CD8-positive, alpha-beta memory T cell (primary cell): ENCODE measurements at places on chromosomes 5 and 9. TPM values are rescaled to one million over a fixed set of nuclear protein-coding genes. Genes with fewer than 3 reads are reported as not detected.

DNA sequence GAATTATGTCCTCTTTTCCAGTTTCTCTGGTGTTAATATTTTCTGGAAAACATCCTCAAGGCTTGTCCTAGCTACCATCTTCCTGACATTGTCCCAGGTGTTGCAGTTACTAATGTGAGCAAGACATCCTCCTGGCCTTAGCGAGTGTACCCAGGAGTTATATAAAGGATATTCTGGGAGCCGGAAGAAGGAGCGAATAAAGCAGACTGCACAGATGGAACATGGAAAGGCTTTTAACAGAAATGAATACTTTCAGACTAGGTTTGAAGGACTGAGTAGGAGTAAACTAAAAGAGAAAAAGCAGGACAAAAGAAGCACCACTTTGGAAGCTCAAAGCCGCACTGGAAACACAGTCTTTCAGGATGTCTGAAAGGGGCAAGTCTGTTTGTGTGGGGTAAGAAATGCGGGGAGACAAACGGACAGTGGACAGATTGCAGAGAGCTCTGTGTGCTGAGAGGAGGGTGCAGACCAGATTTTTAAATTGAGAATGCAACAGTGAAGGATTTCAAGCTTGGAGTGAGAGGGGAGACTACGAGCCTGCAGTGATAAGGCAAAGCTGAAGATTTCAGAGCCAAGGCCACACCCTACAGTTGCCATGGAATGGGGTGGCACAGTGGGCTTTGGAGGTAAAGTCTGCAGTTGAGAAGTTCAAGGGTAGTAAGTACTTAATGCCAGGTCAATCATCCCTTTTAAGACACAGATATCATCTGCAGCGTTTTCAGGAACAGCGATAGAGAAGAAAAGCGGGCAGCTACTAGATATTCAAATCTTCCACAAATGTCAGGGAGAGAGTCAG is 94.1 kb upstream of the TAF11L2 start:
- no peak for DNase-seq

DNA sequence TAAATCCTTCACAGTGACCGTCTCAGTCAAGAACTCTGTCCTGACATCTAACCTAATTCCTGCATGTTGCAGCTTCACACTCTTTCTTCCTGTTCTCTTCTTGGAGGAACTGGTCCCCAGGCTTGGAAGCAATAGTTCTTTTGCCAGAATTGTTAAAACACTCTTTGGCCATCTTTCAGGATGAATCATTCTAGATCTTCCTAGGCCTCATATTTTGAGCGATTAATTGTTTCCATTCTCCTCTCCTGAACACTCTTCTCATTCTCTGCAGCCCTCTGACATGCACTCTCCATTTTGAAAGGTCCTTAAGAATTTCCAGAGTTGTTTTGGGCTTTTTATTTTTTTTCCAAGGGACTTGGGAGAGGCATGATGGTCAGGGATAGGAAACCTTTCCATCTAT is 85.8 kb downstream of the FAM114A2 start:
- DNase-seq: no peak

DNA sequence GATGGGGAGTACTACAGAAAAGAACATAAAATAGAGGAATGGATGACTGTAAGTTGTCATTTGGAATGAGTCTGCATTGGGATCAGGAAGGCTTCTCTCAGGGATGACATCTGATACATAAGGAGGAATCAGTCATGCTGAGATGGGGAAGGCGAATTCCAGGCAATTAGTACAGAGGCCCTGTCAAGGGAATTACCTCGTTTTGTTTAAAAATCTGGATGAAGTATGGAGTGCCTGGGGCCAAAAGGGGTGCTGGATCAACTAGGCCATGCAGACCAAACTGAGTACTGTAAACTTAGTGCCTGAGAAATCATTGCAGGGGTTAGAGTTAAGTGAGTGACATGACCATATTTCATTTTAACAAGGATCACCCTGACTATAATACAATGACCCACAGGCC is 30.5 kb downstream of the JAKMIP2 start:
- DNase-seq: no peak

DNA sequence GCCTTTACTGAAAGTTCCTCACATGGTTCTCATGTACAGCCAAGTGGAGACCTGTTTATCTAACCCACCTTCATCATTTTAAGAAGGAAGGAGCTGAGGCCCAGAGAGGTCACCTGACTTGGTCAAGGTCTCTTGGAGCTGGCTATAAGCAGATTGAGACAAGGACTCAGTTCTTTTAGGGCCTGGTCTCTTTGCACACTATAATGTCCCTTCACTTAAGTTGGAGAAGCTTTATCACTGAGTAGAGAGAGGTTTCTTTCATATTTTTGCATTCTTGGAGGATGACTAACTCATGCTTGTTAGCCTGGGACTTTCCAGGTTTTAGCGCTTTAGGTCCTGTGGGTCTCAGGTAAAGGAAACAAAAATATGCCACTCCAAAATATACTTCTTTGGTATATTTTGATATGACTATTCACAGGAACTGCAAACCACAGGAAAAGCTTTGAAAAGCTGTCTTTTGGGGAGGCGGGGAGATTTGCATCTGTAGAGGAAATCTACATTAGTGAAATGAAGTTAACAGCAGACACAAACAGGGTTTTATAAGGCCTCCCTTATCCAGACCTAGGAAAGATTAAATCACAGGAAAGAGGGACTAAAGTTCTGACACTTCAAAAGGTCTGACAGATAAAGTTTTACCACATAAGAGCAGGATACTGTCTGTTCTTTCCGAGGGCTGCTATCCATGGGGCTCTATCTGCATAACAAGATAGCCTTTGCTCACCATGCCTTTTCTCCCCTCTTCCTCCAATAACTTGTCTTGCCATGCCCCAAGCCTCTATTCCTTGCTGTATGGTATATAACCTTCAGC is 95.8 kb upstream of the ANKRD55 start:
- DNase-seq: no peak

- no peak for DNase-seq
Measured at GRCh38 chr9:116238225-116238624, 84.6 kb downstream of the PAPPA start.

GRCh38 chr9:16442622-16443021 is 427.8 kb downstream of the BNC2 start:
- no peak for DNase-seq

DNA sequence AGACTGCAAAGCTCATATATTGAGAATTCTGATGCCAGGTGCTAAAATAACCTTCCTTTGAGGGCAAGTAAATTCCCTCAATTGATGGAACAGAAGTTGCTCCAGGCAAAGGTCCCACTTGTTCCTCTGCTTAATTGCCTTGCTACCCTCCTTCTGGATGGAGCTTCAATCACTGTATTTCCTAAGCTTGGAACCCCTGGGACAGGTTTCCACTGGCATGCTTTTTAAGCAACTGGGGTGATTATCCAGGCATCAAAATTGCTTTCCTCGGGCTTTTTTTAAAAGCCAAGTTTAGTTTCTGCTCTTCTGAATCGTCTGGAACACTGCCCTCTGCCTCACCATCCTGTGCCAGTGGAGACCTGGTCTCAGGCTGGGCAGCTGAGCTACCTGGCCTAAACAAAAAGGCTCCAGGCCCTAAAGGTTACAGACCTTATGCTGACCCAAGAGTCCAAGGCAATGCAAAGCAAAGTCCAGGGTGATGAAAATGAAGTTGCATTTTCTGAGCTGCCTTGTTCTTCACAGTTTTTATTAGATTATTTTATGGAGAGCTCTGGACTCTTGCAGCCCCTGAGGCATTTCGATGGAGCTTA is 167.9 kb upstream of the CD180 start:
- DNase-seq: no peak

The CCDC171 gene
- total RNA-seq: 1.8 TPM

The TSLP gene
- total RNA-seq: 0.63 TPM

DNA sequence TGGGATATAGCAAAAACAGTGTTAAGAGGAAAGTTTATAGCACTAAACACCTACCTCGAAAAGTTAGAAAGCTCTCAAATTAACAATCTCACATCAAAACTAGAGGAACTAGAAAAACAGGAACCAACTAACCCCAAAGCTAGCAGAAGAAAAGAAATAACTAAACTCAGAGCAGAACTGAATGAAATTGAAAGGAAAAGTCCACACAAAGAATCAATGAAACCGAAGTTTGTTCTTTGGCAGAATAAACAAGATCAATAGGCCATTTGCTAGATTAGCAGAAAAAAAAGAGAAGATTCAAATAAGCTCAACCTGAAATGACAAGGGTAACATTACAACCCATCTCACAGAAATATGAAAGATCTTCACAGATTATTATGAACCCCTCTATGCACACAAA is 234.8 kb upstream of the ISL1 start:
- DNase-seq: no peak

The IL13 gene
- 69.0 TPM for total RNA-seq

The SLC1A3 gene
- total RNA-seq: 0.37 TPM

The TPRN gene
- total RNA-seq: 15.1 TPM

- no peak for DNase-seq
Measured at GRCh38 chr9:137960496-137960895, 82.9 kb downstream of the CACNA1B start.

The TNFSF8 gene
- total RNA-seq: 72.6 TPM

DNA sequence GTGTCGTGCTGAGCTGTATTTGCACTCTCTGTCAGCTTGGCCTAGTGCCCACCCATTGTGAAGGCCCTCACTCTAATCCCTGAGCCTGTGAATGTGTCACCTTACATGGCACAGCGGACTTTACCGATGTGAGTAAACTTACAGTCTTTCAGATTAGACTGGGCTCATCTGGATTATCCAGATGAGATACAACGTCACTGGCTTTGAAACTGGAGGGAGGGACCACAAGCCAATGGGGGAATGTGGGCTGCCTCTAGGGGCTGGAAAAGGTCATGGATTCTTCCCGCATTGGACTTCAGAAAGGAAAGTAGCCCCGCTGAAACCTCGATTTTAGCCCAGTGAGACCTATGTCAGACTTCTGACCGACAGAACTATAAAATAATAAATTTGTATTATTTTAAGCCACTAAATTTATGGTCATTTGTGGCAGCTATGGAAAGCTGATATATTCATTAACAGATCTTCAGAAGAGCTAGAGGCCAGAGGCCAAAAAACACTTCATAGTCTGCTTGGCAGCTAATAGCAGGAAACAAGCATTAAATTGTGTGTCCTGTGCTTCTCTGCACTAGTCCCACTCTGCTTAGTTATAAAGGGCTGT is 139.0 kb upstream of the GAS1 start:
- no peak for DNase-seq

DNA sequence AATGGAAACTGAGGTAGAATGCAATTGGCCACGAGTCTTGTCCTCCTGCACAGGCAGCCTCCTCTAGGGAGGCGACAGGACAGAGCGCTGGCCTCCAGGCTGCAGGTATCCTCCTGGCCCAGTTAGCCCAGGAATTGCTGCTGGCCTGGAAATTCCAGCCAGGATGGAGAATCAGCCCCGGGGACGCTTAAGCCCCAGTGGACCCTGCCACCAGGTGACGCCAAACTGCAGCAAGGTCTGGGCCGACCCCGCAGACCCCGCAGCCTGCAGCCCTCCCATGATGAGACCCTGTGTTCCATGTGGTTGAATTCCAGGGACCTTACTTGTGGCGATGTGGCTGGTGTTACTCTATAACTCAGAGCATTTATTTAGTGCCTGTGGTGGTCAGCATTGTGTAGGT is 7.3 kb downstream of the CACFD1 start:
- no peak for DNase-seq

DNA sequence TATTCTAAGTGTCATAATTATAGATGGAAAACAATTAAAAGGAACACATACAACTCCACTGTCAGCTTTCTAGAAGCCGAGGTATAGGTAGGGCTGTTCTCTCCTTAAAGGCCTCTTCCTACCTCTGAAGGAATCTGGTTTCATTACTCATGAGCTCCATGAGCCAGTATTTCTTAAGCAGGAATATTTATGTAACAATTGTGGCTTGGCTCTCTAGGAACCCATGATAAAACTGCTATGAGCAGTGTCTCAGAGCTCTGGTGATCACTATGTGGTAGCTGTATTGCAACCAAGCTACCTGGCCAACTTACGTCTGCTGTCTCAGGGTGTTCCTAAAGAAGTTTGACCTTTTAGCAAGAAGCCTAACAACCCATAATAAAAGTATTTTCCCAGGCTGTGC is 157.7 kb downstream of the CEP120 start:
- no peak for DNase-seq

- no peak for DNase-seq
Measured at GRCh38 chr5:111251921-111252320, 27.7 kb downstream of the CAMK4 start.

- no peak for DNase-seq
Measured at GRCh38 chr5:51214746-51215145, 168.5 kb upstream of the ISL1 start.

The FYB1 gene
- 84.2 TPM for total RNA-seq

The NEUROG1 gene
- total RNA-seq: not detected

- no peak for DNase-seq
Measured at GRCh38 chr5:129271308-129271707, 176.8 kb downstream of the ISOC1 start.

DNA sequence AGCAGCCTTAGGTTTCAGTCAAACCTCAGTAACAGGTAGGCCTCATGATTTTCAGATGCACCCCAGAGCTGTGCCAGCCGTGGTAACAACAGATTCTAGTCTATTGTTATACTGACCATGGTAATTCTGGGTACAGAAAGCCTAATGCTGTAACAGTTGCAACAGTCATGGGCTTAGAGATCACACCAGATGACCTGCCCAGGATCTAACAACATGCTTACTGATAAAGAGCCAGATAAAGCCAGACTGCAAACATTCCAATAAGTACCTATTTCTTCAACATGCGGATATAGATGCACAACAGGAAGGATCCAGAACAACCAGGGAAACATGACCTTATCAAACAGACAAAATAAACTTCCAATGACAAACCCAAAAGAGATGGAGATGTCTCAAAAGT is 42.8 kb downstream of the CERT1 start:
- DNase-seq: no peak

The WNK2 gene
- total RNA-seq: 0.55 TPM

The PCA3 gene
- not detected for total RNA-seq

DNA sequence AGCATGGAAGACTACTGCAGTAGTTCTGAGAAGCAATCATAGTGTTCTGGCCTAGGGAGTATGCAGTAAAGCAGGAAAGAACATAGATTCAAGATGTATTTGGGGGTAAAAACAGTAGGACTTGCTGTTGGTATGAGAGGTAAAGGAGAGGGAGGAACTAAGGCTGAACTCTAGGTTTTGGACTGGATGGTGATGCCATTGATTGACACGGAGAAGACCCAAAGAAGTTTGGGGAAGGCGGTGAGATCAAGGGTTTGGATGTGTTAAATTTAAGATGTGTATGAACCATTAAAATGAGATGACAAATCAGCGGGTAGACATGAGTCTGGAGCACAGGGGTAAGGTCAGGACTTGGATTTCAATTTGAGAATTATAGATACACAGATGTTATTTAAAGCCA is 2.0 kb upstream of the CDC37L1 start:
- no peak for DNase-seq

GRCh38 chr5:147427521-147428401 is 82.1 kb downstream of the DPYSL3 start:
- DNase-seq: no peak

GRCh38 chr9:90394871-90395270 is 247.8 kb downstream of the DIRAS2 start:
- DNase-seq: no peak

DNA sequence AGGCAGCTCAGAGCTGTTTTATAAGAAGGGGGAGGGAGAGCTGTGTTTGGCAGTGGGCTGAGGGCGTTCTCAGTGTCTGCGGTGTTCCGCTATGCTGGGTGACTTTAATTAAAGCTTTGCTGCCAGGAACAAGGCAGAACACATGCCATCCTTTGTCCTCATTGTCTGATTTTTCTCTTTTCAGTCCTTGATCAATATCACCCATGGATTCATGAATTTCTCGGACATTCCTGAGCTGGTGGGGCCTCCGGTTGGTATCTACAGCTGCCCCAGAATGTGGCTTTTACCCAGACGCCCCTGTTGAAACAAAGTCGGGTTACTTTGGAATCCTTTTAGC is 66.5 kb upstream of the TGFBR1 start:
- no peak for DNase-seq
